ENCODE measurements at places on chromosomes 1 and 21. TPM values are rescaled to one million over a fixed set of nuclear protein-coding genes. Genes with fewer than 3 reads are reported as not detected.

DNA sequence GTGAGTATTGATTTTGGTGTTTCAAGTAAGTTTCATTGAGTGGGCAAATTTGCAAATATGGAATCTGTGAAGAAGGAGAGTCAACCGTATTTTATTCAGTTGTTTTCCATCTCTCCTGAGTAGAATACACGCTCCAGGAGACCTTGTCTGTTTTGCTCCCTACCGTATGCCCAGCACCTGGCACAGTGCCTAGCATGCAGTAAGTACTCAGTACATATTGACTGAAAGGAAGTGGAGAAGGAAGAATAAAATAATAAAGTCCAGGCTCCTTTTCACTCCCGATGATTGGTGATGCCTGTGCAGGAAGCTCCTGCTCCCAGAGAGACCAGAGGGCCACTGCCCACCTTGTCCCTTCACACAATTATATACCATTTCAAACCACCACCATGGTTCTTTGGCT is 59.4 kb upstream of the NEK2 start:
- H3K36me3 ChIP-seq = no peaks in the 10 kb centered on the region
- peaks cover 25% of the 10 kb centered on the region for H3K4me1 ChIP-seq
- no peak overlapping the region for H3K4me3 ChIP-seq

GRCh38 chr1:116537040-116537831 is 33.6 kb downstream of the CD58 start:
- no peak overlapping the region for H3K27ac ChIP-seq
- H3K36me3 ChIP-seq = peaks cover 67% of the 10 kb centered on the region
- H3K4me3 ChIP-seq = no peak overlapping the region
- H3K4me1 ChIP-seq = peaks cover 47% of the 10 kb centered on the region

Gene GLRX2
- total RNA-seq = 19.5 TPM

Gene BNIPL
- 1.5 TPM for total RNA-seq

Gene RXFP4
- total RNA-seq = not detected

Gene FMO3
- not detected for total RNA-seq
